KBM-7 (cell line): ENCODE measurements at places on chromosomes 16 and 17.

- DNase-seq = no peak
These were observed 25.2 kb upstream of the ABCC12 start for GRCh38 chr16:48180868-48181480.

- no peak for DNase-seq
These were observed 47.4 kb downstream of the MRC2 start for GRCh38 chr17:62674841-62675240.

DNA sequence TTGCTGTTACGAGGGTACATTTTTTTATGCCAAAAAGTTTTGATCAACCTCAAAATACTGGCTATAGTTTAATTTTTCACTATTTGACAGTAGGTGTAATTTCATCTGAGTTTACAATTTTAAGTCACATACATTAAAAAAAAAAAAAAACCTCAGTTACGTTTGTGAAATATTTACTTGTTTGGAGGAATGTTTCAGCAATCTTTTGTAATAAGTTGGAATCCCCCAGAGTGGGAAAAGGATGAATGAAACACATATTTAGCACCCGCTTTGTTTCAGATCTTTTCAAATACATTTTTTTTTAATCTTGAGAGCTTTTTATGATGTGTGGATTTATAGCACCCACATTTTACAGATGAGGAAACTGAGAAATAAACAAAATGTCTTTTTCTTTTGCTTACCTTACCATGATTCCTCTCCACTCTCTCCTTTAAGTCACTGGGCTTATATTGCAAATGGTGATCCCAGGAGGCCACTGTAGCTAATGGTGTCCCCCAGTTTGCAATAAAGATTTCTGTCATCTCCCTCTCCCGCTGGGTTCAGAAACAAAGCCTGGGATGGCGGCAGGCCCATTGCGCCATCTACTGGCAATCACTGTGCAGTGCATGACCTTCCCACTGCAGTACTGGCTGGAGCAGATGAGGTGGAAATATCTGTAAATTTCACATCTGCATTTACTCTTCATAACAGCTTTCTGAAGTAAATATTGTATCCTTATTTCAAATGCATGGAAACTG, 27.7 kb downstream of the TBC1D3B start:
- DNase-seq = peak; percentile 77

DNA sequence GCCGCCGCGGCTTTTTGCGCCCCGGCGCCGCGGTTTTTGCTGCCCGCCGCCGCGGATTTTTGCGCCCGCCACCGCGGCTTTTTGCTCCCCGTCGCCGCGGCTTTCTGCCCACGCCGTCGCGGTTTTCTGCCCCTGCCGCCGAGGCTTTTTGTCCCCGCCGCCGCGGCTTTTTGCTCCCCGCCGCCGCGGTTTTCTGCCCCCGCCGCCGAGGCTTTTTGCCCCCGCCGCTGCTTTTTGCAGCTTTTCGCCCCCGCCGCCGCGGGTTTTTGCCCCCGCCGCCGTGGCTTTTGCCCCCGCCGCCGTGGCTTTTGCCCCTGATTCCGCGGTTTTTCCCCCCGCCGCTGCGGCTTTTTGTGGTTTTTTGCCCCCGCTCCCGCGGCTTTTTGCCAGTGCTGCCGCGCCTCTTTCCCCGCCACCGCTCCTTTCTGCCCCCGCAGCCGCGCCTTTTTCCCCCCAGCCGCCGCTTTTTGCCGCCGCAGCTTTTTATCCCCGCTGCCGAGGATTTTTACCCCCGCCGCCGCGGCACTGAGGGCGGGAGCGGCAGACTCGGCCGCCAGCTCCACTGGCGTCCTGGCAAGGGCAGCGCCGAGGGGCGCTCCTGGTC, 518.6 kb upstream of the WSB1 start:
- DNase-seq = no peak

DNA sequence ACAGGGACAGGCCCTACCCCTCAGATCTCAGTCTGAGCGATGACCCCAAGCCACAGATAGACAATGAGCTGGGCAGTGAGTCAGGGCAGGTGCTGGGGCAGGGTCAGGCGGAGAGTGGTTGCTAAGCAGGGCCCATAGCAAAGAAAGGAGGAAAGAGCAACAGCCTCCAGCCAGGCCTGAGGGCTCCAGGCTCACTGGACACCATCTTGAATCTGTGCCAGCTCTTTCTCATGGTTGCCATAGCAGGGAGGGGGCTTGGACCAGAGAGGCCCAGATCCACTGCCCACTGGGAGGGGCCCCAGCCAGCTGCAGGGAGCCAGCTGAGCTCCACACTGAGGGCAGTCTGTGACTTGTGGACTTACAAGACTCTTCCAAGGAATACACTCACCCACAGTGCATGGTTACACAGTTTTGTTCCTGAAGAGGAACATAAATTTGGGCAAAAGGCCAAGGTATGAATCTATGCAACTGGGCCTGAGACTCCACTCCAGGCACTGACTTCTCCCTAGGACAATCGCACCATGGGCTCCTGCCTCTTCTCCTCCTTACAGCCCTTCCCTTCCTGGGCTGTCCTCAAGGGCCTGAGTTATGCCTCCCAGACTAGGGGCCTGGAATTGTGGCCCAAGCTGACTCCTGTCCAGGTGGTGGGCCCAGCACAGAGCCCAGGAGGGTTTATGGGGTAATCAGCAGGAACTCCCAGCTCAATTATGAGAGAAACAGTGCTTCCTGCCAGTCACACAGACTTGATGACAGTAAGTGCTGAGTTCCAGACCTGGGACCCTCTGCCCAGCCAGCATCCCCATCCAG, 59.9 kb downstream of the BEAN1 start:
- DNase-seq = peak; percentile 66

DNA sequence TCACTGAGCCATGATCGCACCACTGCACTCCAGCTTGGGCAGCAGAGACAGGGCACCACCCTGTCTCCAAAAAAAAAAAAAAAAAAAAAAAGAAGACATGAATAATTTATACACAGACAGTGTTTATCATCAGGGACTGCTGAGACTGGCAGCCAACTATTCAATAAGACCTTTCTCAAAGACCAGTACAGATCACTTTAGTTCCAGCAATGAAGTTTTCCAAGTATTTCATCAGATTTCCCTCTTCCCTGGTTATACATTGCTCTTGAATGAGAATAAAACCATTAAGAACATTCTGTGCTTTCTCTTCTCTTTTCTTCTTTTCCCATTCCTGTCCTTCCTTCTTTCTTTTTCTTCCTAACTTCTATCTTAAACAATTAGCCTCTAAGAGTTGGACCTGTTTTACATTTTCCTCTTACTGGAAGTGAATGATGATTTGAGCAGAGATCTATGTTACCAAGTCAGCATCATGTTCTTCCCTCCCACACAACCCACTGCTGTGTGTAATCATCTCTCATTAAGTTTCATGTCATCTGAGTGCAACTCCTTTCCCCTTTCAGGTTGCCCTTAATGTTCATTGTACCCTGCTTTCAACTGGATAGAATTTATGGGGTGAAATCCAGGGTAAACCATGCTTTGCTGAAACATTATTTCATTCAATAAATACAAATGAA, 35.9 kb upstream of the SMIM36 start:
- DNase-seq = no peak

DNA sequence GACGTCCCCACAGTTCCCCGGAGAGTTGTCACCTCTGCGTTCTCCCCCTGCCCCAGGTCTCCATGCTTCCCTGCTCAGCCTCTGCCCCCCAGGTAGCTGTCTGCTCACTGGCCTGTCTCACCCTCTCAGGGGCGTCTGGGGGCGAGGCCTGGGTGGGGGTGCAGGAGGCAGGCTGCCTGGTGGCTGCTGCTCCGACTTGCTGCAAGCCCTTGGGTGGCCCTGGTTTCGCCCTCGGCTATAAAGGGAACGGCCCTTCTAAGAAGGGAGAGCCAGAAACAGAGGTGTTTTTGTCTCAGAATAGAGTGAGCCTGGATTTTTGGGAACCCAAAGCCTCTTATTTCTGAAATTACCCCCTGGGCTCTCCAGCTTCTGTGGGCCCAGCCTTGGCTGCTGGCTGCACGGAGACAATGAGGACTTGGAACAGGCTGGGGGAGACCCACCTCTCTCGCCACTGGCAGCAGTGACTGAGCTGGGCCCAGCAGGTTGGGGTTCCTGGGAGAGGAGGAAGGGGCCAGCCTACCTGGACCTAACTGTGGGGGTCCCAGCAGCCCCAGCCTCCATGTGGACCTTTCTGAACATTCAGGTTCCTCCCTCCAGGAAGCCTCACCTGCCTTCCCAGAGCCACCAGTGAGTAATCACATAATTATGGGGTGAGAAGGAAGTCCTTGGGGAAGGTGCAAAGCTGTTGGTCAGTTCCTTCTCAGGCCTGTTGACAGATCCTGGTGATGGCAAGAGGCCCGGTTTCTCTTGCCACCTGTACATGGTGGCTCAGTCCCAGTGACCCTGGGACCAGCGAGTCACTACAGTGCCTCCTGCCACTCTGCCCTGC, 15.5 kb upstream of the SPNS2 start:
- no peak for DNase-seq

DNA sequence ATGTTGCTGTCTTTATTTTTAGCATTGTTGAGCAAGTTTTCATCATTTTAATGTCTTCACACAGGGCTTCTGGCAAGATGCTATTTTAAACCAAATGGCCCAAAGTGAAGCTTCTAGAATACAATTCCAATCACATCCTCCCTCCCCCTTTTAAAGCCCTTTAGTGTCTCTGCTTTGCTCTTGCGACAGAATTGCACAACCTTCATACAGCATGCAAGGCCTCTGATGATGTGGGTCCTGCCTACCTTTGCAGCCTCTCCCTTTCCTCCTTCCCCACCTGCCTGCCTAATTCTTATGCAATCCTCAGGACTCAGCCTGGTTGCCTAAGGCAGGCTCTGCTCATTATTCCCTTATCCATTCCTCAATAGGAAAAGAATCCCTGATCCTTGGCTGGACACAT, 381.7 kb downstream of the SLC39A11 start:
- no peak for DNase-seq

DNA sequence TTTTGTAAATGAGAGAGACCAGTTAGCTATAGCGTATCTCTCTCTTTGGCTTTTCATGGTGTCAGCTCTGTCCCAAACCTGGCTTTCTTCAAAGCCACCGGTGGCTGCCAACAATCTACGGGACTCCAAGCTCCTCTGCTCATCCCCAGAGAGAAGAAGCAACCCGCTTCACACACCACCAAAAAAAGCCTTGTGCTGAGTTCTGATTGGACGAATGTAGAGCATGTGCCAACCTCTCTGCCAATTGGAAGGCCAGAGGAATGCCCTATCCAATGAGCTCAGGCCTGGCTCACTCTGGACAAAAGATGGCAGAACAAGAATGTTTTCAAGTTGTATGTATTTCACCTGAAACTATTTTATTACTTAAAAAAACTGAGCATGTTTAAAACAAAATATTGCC, 202.4 kb downstream of the C16orf95 start:
- no peak for DNase-seq

DNA sequence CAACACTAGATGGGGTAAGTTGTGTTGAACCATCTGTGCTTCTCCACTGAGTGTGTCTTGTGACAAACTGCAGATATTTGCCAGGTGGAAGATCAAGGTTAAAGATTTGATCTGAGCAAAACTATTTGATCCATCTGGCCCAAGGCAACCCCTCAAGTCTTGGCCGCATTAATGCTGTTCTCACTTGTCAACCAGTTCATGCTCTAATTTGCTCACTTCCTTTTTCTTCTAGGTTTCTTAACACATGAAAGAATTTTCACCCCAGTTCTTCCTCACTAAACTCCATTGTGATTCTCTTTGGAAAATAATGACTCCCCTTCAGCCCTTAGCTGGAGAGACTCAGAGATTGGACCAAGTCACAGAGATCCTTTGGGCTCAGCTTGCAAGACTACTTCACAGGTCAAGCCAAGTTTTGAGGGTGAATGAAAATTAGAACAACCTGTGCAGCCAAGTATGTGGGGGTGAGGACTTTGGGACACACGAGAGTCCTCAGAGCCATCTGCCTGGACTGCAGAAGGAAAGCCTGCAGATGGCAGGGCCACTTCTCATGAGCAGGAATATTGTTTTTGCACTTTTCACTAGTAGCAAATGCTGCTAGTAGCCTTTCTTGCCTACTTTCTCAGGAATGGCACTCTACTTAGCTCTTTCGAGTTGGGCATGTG, 166.5 kb downstream of the AXIN2 start:
- DNase-seq = no peak

DNA sequence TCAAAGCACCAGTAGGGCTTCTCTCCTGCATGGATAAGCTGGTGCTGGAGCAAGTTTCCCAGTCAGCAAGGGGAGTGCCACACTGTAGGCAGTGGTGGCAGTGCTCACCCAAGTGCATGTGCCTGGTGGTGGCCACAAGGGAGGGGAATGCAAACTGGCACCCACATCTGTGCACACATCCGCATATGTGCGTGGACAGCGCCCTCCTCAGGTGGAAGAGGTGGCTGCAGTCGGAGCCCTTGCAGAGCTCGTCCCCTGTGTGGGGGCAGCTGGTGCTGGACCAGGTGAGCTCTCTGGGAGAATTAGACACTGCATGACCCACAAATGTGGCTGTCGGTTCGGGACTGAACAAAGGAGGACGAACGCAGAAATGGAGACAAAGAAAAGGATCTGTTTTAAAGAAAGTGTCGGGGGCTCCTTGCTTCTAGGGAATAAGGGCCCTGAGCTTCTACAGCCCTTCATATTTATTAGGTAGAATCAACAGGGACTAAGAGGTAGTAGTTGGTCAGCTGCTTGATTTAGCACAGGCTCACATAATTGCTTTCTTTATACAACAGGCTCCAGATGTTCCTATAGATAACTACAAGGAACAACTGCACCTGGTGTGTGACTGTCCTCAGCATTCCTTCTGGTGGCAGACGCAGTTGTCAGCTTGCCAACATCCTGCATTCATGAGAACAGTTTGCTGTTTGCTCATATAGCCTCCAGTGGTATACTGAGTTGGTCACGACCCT, 5.3 kb upstream of the ZNF689 start:
- DNase-seq = peak; percentile 76

DNA sequence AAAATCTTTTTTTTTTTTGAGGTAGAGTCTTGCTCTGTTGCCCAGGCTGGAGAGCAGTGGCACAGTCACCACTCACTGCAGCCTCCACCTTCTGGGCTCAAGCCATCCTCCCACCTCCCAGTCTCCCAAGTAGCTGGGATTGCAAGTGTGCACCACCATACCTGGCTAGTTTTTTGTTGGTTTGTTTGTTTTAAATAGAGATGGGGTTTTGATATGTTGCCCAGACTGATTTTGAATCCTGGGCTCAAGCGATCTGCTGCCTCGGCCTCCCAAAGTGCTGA, 2.0 kb downstream of the LRRC37B start:
- DNase-seq = no peak

- DNase-seq = no peak
These were observed 3.1 kb downstream of the MYH3 start for GRCh38 chr17:10653987-10654386.

- DNase-seq = no peak
These were observed 125.4 kb downstream of the MAP2K6 start for GRCh38 chr17:69539781-69540319.
